Ovary (tissue), 10 donors: ENCODE measurements at places on chromosomes 16 and 17. TPM values are rescaled to one million over a fixed set of nuclear protein-coding genes. Genes with fewer than 3 reads are reported as not detected.

The EIF3CL gene
- total RNA-seq: 128 TPM

The PHOSPHO1 gene
- not detected for total RNA-seq

The C16orf89 gene
- 5.5 TPM for total RNA-seq

The CXCL16 gene
- 25.4 TPM for total RNA-seq

- H3K4me1 ChIP-seq: no peaks in the 10 kb centered on the region
- no peaks in the 10 kb centered on the region for H3K27me3 ChIP-seq
- H3K27ac ChIP-seq: no peak overlapping the region
- H3K4me3 ChIP-seq: no peak overlapping the region
Observed at GRCh38 chr17:10105513-10106001, 92.8 kb downstream of the GAS7 start.

- H3K27ac ChIP-seq: peak overlapping the region; percentile 84
- peak; percentile 80 for DNase-seq
- peak overlapping the region; percentile 68 for H3K4me3 ChIP-seq
- peaks cover 3% of the 10 kb centered on the region for H3K4me1 ChIP-seq
- no peaks in the 10 kb centered on the region for H3K36me3 ChIP-seq
Observed at GRCh38 chr17:38428643-38429371, 543 bp downstream of the ARHGAP23 start.

The ATF7IP2 gene
- 8.9 TPM for total RNA-seq

- H3K4me3 ChIP-seq: no peak overlapping the region
- no peaks in the 10 kb centered on the region for H3K36me3 ChIP-seq
- H3K27me3 ChIP-seq: no peaks in the 10 kb centered on the region
- H3K4me1 ChIP-seq: peaks cover 2% of the 10 kb centered on the region
- DNase-seq: no peak
Observed at GRCh38 chr17:41959030-41959335, 7.6 kb upstream of the CNP start.

DNA sequence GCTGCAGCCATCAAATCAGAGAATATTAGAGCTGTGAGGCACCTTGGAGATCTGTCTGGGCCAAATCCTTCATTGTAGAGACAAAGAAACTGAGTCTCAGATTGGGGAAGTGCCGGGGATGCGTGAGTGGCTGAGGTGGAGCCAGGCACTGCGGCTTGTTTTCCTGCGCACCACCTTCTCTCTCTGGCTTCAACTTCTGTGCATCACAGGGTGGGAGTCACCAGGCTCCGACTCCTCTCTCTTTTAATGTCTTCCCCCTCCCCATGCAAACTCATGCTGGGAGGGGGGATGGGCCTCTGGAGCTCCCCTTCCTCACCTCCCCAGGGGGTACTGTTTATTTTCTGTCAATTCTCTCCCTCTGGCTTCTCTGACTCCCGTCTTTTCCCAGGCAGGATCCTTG is 8.7 kb upstream of the ETV4 start:
- no peak overlapping the region for H3K4me3 ChIP-seq
- H3K27ac ChIP-seq: no peak overlapping the region
- H3K36me3 ChIP-seq: no peaks in the 10 kb centered on the region
- H3K4me1 ChIP-seq: no peaks in the 10 kb centered on the region
- DNase-seq: no peak
- H3K27me3 ChIP-seq: no peaks in the 10 kb centered on the region

The ABCC11 gene
- total RNA-seq: 0.13 TPM
